ENCODE measurements at places on chromosomes 11 and 22.

DNA sequence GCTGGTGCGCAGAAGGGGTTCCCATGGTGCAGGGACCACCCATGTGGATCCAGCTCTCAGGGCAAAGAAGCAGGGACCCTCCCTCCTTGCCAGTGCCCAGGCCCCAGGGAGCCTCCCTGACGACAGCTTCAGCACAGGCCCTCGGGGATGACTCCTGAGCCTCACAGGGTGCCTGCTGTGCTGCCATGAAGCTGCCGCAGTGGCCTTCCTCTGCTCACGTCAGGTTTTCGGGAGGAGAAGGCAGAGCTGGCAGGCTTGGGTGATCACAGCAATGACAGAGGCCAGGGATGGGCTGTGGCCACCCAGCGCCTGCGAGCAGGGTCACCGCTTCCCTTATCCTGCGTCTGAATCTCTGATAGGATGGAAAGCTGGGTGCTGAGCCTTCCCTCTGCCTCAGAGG, 276.2 kb downstream of the BRD1 start:
- DNase-seq = no peak

- no peak for DNase-seq
Observed at GRCh38 chr22:46357711-46358520, 22.4 kb downstream of the TRMU start.

DNA sequence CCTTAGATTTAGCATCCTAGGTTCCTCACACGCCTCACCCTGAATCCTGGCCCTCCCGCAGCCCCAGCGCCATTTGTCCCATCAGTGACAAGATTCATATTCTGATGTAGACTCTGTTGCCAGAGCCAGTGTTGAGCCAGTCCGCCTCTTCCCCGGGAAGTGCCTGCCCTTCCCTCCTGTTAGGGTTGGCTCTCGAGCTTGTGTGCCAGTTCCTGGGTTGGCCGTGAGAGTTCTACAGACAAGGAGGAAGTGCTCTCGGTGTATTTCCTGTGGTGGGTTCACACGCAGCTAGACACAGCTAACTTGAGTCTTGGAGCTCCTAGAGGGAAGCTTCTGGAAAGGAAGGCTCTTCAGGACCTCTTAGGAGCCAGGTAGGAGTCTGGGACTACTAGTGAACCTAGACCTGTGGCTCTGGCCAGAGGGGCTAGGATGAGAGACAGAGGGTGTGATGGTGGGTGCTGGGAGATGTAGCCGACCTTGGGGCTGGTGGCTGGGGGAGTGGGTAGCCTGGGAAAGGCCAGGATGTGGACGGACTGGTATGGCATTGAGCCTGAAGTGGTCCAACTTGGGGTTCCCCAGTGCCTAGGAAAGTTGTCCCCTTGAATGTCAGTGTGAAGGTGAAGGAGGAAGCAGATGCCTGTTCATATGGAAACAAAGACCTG, at the start of gene IL18BP:
IL18BP (plus strand) TSS at position 261 of the 662 bp plus-strand sequence. CDS start 1,076 bp downstream, outside the sequence.
- no peak for DNase-seq

GRCh38 chr22:35250156-35250555, 7.1 kb upstream of the HMGXB4 start:
- no peak for DNase-seq

- no peak for DNase-seq
Observed at GRCh38 chr11:64742087-64742888, 1.7 kb downstream of the RASGRP2 start.

DNA sequence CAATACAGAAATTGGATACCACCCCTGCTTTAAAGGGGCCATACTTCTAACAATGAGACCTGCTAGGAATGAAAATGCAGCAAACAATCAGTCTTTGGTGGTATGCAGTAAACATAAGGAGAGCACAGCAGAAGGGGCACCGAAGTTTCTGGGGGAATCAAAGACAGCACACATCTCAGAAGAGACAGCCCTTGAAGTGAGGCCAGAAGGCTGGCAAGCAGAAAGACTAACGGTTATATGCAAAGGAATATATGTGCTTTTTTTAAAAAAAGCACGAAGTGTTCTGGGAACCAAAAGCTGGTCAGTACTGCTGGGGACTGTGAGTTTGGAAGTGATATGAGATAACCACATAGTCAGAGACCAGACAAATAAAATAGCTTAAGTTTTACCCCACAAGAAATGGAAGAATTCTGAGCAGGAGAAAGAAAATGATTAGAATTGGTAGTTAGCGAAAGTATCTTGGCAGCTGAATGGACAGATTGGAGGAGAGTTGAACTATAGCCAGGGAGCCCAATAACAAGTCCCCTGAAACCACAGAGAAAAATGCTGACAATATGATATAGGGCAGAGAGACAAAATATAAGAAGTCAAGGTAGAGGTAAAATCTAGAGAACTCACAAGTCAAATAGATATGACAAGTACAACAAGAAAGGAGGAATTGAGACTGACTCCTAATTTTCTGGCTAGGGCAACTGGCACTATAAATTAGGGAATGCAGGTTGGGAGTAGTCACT, 125.7 kb downstream of the MRTFA start:
- DNase-seq = no peak

DNA sequence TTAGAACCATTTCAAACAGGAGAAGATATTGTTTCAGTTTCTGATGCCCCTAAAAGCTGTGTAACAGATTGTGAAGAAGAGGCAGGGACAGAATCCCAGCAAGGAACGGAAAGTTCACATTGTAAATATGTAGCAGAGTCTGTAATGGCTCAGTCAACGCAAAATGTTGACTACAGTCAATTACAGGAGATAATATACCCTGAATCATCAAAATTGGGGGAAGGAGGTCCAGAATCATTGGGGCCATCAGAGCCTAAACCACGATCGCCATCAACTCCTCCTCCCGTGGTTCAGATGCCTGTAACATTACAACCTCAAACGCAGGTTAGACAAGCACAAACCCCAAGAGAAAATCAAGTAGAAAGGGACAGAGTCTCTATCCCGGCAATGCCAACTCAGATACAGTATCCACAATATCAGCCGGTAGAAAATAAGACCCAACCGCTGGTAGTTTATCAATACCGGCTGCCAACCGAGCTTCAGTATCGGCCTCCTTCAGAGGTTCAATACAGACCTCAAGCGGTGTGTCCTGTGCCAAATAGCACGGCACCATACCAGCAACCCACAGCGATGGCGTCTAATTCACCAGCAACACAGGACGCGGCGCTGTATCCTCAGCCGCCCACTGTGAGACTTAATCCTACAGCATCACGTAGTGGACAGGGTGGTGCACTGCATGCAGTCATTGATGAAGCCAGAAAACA, 40.8 kb downstream of the IGLL1 start:
- DNase-seq = peak; percentile 45

DNA sequence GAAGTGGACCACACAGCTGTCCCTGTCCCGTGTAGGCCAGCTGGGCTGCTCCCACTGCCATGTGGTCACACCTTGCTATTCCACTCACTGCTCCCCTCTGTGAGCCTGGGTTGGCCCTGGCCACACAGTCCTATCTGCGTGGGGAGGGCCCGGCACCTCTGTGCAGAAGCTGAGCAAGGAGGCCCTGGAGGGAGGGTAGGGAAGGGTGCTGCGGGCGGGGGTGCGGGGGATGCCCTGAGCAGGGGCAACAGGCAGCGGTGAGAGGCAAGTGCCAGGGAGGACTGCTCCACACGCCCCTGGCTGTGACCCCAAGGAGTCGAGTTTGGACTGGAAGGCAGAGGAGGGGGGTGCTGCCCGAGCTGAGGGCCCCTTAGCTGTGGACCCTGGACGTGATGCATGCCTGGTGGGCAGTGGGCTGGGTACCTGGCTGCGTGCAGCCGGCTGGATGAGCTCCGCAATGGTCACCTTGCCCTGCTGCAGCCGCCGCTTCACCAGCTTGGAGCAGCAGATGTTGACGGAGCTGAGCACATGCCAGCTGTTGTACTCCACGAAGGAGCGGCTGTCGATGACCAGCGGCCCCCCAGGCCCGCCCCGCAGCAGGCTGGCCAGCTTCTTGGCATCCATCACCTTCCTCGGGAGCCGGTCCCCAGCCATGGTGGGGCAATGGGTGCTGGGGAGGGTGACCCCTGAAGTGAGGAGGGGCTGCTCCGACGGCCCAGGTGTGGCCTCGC, 6.7 kb downstream of the DUSP8 start:
- DNase-seq = no peak

DNA sequence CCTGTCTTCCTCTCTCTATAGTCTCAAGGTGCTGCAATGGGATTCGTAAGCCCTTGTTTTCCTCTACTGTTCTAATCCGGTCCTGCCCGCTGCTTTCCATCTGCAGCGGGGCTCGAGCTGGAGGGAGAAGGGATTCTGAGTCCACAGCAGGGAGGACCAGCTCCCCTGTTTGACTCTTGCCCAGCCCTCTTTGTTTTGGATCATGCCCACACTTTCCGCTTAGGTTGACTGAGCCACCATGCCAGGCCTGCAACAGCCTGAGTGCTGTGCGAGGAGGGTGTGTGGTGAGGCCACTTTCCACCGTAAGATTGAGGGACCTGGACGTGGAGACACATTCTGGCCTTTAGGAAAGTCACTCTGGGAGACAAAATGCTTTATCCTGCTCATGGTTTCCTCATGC, 58.3 kb downstream of the CEP164 start:
- DNase-seq = no peak

GRCh38 chr11:119218141-119218878, 12.2 kb downstream of the CBL start:
- no peak for DNase-seq

DNA sequence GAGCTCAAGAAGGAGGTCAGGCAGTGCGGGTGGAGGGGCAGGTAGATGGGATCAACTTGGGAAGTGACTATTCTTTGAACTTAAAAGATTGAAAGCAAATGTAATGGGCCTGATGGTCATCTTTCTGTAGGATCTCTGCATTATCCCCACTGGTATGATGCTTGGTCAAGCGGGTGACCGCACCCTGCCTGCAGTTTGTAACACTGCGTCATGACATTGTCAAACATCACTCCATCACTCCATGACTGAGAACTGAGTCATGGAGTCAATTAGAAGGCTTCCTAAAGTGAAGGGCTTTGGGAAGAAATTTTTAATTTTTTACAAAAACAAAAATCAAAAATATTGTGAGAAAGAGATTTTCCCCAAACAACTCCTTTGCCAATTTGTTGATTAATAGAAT, 62.4 kb upstream of the BMAL1 start:
- DNase-seq = no peak

DNA sequence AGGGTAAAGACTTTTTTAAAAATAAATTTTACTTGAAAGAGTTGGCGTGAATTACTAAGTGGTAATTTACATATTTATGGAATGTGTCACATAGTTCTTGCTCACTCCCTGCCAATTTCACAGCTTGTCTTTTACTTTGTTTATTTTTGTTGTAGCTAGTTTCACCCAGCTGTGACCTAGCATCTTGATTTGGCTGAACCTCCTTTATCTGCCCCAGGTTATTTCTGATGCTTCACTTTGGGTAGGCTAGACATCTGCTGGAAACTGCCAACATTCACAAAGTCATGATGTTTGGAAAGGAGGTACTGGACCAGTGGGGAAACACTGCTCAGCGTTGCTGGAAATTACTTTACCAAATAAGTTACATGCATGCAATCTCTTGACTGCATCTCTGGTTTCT, 1676.0 kb upstream of the RAG2 start:
- no peak for DNase-seq

DNA sequence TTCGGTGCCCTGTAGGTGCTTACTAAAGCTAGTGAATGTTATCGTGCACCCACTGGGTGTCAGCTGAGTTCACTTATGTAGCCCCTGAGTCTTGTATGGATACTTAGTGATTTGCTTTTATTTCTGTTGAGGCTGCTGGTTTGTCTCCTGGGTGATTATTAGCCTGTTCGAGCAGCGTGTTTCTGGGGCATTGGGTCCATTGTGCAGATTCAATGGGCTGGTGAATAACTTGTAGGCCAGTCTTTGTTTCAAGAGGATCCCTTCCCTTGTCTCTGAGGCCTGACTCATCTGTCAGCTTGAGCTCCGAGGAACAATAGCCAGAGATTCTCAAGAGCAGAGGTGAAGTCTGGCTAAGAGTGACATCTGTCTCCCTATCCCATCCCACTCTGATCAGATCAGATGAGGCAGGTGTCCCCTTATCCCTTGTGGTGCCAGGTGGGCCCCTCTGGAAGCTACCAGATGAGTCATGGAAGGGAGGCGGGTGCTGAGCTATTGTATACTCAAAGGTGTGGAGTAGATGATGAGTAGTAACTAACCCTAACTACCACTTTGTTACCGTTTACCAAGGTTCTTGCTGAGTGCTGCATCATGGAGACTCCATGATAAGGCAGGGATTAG, 3.7 kb downstream of the MIAT start:
- DNase-seq = no peak

GRCh38 chr11:61761440-61762222, 9.2 kb downstream of the MYRF start:
- no peak for DNase-seq

GRCh38 chr11:121670805-121671282, 218.1 kb upstream of the SORL1-AS1 start:
- DNase-seq = no peak

- no peak for DNase-seq
Observed at GRCh38 chr11:41579546-41579945, 120.1 kb upstream of the LRRC4C start.

DNA sequence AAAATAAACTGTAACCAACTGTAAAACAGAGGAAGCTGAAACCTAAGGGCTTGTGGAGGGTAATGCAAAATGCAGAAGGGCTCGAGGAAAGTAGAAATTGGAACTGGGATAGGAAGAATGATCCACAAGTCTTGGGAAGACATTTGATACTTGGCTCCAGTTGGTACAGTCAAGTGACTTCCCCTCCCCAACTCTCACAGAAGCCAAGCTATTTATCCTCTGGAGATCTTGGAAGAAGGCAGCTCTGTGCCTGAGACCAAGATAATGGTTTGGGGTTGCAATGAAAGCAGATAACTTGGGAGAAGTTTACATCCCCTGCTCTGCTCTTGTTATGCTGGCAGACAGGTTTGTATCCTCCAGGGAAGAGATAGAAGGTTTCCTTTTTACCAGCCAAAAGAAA, 198.9 kb upstream of the ZC3H12C start:
- no peak for DNase-seq

DNA sequence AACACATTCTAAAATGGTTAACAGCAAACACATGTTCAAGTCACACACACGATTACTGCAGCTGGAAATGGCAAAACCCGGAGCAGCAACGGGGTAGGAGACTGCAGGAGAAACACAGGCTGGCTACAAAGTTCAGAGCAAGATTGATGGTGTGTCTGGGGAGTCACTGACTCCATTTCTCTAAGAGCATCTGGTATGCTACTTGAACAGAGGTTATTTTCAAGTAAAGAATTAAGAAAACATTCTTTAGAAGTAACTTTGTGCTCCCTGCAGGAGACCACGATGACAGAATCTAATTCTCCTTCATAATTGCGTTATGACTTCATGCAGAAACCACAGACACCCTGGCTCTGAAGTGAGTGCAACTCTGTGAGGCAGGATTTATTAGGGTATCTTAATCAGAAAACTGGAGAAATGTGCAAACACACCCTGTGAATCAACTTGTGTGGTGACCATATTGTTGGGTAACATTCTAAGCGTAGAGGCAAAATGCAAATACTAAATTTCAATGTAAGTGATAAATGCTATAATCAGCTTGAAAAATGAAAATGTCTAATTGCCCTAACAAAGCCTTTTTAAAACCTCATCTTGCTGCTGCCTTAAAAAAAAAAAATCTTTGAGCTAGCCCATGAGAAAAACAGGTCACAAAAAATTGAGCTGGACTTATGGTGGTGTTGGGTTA, 303.0 kb downstream of the CADM1 start:
- DNase-seq = no peak

- no peak for DNase-seq
Observed at GRCh38 chr11:119856681-119857485, 127.9 kb upstream of the NECTIN1 start.

All from gastrocnemius medialis (tissue), 4 donors.